ENCODE measurements at places on chromosomes 2 and 18.

DNA sequence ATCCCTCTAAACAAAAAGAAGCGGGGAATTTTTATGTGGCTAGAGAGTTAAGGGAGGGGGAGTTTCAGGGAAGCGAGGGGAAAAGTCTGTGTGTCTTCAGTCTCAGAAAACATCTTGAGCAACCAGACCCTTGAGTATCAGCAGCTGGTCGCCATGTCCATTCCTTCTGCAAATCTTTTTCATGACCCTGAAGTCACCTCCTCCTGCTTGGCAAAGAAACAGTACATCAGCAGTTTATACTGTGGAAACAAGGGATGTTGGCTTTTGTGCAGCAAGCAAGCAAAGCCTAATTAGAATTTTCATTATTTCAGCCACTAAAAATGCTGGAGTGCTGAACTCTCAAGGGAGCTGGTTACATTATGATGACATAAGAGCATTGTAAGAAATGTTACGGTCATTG lies 187.4 kb upstream of the SLC8A1 start:
- peak; percentile 16 for DNase-seq

GRCh38 chr2:46958431-46959017 lies 42.9 kb upstream of the MCFD2 start:
- no peak for DNase-seq

DNA sequence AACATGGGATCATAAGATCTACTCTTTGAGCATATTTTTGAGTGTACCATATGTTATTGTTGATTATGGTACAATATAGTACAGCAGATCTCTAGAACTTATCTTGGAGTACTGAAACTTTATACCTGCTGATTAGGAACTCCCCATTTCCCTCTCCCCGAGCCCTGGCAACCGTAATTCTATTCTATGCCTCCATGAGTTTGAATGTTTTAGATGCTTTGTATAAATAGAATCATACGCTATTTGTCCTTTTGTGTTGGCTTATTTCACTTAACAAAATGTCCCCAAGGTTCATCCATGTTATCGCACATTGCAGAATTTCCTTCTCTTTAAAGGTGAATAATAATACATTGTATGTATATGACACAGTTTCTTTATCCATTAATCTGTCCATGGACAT lies 117.2 kb downstream of the PTPRM start:
- no peak for DNase-seq

GRCh38 chr18:45557779-45558178 lies 57.5 kb upstream of the SLC14A2 start:
- no peak for DNase-seq

DNA sequence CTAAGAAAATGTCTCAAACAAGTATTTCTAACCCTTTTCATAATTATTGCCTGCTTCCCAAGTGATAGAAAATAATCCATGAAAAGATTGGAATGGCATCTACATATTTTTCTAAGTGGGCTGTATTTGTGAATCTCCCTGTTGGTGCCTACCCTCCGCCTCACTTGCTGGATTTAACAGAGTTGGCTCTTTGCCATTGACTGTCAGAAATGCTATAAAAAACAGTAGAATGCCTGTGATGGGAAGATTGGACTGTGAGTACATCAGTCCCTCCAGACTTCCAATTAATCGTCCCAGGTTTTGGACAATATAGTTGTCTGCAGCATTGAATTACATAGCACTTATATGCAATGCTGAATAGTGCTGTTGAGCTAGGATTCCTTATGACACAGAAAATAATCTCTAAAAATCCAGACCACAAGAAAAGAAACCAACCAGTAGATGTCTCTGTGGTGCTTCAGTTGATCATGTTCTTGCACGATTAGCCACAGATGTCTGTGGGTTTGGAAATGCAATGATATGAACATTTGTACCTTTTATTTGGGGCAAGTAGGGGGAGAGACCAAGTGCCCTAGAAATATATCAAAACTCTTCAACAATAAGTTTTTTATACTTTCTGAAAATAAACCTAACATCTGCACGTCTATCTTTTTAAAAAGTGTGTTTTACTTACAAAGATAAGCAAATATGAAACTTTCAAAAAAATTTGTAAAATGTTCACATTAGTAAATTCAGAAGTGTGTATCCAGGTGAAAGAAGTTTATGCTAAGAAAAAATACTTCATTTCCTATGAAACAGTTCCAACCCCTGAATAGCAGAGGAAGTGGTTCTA lies 88.5 kb downstream of the DYNAP start:
- peak; percentile 81 for DNase-seq

- no peak for DNase-seq
Measured at GRCh38 chr2:70959851-70960832, 18.3 kb upstream of the ANKRD53 start.

- no peak for DNase-seq
Measured at GRCh38 chr2:69693059-69693774, 48.7 kb upstream of the ANXA4 start.

GRCh38 chr2:42848726-42849290 lies 56.4 kb upstream of the HAAO start:
- DNase-seq: no peak

DNA sequence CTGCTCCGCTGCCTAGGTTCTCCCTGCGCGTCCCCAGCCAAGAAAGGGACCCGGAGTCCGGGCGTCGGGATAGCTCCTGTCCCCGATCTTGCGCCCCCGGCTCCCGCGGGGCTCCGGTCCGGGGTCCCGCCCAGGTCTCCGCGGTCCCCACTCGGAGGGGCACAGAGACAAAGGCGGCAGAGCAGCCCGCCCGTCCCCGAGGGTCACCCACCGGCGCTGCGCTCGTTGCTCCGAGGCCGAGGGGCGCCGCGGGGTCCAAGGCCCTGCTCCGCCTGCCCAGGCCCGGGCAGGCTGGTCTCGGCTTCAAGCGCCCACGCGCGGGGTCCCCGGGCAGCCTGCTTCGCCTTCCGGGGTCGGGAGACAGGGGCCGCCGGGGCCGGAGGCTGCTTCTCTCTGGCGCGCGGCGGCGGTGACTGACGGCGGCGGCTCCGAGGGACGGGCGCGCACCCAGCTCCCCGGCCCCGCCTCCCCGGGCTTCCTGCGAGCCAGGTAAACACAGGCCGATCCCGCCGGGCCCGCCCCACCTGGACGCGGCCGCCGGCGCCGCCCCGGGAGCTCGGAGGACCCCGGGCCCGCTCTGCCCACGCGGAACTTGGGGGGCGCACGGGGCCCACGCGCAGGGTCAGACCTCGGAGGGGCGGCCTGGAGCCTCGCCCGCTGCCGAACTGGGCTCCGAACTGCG lies at the start of gene MBP:
Gene MBP, minus strand, starts transcription at position 415 of the 682 bp plus-strand sequence. CDS start 27,522 bp downstream, outside the sequence.
- DNase-seq: no peak

DNA sequence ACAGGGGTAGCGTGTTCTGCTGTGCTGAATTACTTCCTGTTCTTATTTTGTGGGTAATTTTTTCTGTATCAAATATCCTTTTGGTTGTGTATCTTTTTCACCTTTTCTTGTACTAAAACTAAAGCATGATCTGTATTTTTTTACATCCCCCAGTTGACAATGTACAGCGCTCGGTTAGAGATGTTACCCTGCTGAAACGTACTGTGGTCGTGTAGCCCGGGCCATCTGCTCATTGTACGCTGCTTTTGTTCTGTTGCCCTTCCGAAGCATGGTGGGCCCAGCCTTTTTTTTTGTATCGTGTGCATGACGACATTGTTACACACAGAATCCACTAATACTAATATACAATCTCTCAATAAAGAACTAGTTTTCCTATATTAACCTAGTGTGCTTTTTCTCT lies 233.1 kb downstream of the HAUS1 start:
- no peak for DNase-seq

GRCh38 chr2:217912098-217913024 lies 90.4 kb downstream of the TNS1 start:
- no peak for DNase-seq

DNA sequence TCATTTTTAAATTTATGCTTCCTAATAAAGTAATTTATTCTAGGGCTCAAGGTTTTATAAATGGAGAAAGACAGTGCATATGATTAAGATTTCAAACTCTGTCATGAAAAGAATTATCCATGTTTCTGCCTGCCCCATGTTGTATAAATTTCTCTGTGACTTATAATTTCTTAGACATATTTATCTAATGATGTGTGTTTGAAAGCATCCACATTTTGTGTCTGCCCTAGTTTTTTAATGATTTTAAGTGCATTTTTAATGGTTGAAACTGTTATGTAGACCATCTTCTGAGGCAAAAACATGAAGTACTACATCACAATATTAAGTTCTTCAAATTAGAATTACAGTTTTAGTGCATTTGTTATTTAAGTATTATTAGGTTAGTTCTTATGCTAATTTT lies 71.2 kb downstream of the PTPRM start:
- DNase-seq: no peak

DNA sequence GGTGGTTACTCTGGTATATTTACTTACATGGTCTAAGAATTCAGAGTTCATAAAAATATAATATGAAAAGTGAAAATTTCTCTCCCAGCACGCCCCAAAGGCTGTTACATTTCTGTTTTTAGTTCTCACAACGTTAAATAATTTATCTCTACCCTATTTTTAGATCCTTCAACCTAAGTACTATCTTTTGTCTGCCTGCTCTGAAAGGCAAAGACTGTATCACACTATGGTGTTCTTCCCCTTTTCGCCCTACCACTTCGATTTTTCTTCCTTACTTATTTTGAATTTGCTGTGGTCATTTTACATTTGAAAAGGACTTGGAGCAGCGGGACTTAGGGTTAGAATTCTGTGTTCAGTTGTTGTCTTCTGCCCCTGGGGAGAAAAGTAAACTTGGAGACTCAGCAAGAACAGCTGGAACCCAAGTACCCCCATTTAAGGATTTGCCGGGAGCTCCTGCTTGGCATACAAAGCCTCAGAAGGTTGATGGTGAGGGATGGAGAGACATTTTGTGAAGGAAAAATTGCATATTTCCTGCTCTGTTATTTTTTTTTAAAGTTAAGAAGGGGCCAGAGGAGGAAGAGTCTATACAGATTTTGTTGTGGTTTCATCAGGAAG lies 19.0 kb downstream of the ADAM23 start:
- DNase-seq: no peak

GRCh38 chr18:23406271-23406787 lies 46.8 kb upstream of the RIOK3 start:
- peak; percentile 17 for DNase-seq

DNA sequence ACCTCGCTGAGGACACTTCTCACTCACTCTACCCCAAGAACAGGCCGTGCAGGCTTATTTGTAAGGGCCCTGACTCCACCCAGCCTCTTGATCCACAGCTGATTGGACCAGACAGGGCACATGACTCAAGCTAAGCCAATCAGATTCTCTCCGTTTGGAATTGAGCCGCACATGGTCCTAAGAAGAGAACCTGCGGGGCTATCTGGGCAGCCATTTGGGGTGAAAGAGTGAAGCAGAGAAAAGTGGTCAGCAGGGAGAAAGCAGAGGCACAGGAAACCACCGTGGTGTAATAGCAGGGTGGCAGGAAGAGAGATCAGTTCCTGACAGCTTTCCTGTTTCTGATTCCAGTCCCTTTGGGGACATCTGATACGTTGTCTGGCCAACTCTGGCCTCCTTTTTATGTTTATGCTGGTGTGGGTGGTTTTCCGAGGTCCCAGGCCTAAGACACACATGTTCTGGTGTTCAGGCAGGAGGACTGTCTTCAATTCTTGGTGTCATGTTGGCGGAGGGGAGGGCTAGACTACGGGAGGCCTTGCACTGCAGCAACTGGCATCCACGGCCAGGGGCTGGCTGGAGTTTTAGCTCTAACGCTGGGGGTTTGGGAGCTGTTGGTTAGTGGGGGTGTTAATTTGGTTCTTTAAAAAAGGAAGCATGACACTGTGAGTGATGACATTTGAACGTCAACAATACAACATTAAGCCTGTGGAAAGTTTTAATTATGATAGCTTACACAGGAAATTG lies 26.1 kb upstream of the SPTBN1 start:
- no peak for DNase-seq

GRCh38 chr18:22839340-22839821 lies 93.7 kb upstream of the RBBP8 start:
- DNase-seq: no peak

- no peak for DNase-seq
Measured at GRCh38 chr2:71927757-71928715, 219.6 kb downstream of the CYP26B1 start.

DNA sequence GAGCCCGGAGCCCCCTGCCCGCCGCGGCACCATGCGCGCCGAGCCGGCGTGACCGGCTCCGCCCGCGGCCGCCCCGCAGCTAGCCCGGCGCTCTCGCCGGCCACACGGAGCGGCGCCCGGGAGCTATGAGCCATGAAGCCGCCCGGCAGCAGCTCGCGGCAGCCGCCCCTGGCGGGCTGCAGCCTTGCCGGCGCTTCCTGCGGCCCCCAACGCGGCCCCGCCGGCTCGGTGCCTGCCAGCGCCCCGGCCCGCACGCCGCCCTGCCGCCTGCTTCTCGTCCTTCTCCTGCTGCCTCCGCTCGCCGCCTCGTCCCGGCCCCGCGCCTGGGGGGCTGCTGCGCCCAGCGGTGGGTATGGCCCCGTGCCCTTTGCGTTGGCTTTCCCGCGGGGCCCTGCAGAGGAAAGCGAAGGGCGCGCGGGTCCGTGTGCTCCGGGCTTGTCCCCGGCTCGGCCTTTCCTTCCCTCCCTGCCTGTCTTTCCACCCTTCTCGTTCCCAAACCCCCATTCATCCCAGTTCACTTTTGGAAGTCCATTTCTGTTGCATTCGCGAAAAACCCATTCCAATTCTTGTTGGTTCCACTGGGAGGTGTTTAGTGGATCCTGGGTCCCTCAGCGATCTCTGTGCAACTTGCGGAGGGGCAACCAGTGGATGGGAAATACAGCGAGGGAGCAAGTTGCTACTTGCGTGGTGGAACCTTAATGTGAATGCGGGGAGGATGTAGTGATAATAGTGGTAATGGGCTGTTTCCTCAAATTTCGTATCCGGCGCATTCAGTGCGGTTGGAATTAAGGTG lies 599 bp downstream of the ADAM23 start:
- DNase-seq: peak; percentile 28

DNA sequence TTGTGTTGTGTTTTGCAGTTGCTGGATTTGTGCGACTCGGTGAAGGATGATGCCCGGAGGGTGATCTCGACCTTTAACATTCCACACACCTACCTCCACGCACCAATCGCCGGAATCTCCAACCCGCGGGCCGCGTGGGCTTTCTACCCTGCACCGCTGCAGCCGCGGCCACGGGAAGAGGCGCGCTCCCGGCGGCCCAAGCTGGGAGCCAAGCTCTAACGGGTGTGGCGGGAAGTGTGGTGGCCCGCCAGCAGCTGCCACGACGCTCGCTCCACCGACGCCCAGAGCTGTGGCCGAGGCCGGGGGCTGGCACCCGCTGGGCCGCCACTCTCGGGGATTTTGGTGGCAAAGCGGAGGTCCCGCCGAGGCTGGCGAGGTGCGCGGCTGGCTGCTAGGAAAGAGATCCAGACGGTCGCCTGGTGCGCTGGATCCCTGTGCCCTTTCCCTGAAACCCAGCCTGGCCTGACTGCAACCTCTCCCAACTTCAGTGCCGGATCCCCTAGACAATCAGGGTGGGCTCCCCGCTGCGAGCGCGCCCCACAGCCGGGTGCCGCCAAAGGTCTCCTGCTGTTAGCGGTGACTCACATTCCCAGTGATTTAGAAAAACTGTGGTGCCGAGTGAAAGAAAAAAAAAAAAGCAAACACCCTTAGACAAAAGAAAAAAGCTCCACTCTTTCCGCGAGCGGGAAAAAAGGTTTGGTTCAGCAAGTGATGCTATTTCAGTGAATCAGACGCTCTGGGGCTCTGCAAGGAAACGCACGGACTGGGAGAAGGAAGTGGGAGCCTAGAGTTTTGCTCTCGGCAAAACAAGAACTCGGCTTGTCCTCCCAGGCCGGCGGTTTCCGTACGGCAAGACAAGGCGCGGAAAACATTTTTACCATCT lies 2.9 kb upstream of the BCL2L11 start:
- DNase-seq: peak; percentile 47

- DNase-seq: peak; percentile 20
Measured at GRCh38 chr2:65722028-65722778, 289.8 kb upstream of the SPRED2 start.

GRCh38 chr2:41905597-41906337 lies 142.1 kb upstream of the PKDCC start:
- no peak for DNase-seq

Data from AG10803 (cell line).